Peyer's patch (tissue), 4 donors: ENCODE measurements at places on chromosomes 1 and 21. TPM values are rescaled to one million over a fixed set of nuclear protein-coding genes. Genes with fewer than 3 reads are reported as not detected.

DNA sequence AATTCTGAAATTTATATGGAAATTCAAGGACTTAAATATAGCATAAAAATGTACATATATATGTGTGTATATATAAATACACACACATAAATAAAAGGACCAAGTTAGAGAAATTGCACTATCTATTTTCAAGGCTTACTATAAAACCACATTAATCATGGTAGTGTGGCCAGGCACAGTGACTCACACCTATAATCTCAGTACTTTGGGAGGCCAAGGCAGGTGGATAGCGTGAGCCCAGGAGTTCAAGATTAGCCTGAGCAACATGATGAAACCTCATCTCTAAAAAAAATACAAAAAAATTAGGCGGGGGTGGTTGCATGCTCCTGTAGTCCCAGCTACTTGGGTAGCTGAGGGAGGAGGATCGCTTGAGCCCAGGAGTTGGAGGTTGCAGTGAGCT, 171.4 kb upstream of the GORAB start:
- DNase-seq = no peak

DNA sequence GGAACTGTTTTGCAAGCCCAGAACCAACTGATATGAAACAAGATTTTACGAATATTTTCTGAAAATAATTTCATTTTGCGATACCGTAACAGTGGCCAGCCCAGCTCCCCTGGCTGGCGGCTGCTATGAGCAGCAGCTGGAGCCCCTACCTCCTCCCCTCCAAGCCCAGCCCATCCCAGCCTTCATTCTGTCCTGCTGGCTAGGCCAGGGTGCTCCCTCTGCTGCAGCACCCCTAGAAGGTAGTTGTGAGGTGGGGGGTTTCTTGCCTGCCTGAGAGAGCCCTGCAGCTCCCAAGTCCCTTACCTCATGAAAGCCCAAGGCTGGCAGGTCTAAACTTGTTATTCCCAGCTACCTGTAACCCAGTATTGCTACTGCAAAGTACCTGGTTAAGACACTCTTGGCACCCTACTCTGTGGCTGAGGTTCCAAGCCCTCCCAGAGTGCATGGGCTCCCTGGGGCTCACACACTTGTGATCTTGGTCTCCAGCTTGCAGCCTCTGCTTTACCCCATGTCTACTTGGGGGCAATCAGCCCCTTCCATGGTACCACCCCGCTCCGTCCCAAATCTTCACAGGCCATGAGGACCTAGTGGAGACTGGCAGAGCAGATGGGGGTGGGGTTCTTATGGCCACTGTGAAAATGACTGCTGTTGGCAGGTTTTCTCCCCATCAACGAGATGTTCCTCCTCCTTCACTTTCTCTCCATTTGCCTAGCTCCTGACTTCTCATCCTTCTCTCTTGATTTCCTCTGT, 239.8 kb downstream of the TRABD2B start:
- DNase-seq = no peak

DNA sequence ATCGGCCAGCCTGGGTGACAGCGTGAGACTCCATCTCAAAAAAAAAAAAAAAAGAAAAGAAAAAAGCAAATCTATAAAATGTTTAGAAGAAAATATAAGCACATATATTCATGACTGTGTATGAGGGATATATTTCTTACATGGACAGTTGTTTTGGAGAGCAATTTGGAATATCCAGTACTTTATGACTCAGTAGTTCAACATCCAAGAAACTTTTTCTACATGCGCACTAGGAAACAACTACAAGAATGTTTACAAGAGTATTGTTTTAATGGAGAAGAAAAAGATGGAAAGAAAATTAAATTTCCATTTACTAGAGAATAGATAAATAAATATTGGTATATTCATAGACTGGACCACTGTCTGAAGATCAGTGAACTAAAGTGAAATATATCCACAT, 77.5 kb downstream of the MAST2 start:
- no peak for DNase-seq

- no peak for DNase-seq
These were observed 97.4 kb downstream of the FAM78B start for GRCh38 chr1:166069390-166069789.

Gene DOCK7
- total RNA-seq = 33.4 TPM

Gene IFNAR1
- 20.8 TPM for total RNA-seq
